Activated T-cell treated with anti-CD3 and anti-CD28 coated beads for 48 hours (primary cell): ENCODE measurements at places on chromosomes 3 and 15.

DNA sequence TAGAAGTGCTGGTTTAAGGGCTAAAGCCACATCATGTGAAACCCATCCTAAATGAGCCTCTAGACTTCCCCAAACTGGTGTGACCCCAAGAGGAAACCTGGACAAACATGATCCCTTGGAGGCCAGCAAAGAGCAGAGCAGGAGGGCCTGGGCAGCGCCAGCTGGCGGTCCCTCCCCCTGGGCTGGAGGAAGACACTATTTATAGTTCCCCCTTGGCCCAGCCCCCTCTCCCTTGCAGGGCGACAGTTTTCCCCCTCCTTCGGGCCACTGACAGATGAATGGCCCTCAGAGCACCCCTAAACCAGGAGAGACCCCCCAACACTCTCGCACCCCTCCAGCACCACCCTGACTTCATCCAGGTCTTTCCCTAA lies 2.9 kb downstream of the UCN2 start:
- no peak for DNase-seq

- no peak for DNase-seq
Observed at GRCh38 chr3:128182656-128183055, 29.4 kb downstream of the EEFSEC start.

DNA sequence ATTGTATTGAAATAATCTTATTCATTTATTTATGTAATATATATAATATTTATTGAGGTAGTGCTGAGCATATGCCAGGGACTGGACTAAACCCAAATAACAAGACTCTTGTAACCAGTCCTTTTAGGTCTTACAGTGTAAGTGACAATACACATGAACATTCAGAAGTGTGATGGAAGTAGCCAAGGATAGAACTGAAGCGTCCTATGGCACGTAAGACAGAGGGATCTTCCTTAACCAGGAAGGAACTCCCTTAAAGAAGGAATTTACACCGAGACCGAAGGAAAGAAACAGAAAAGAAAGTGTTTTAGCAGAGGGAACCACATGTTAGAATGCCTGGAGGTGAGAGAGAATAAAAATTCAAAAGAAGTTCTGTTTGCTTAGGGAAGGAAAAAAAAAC lies 23.6 kb upstream of the CLDN1 start:
- DNase-seq = no peak

DNA sequence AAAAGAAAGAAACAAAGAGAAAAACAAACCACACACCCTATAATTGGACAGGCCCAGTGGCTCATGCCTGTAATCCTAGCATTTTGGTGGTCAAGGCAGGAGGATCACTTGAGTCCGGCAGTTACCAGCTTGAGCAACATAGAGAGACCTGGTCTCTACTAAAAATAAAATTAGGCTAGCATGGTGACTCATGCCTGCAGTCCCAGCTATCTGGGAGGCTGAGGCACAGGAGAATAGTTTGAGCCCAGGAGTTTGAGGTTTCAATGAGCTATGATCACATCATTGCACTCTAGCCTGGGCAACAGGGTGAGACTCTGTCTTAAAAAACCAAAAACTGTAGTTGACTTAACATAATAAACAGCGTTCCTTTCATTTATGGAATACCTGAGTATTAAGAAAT lies 72.3 kb upstream of the ST3GAL6 start:
- no peak for DNase-seq

GRCh38 chr15:85462029-85462428 lies 81.6 kb downstream of the AKAP13 start:
- no peak for DNase-seq

DNA sequence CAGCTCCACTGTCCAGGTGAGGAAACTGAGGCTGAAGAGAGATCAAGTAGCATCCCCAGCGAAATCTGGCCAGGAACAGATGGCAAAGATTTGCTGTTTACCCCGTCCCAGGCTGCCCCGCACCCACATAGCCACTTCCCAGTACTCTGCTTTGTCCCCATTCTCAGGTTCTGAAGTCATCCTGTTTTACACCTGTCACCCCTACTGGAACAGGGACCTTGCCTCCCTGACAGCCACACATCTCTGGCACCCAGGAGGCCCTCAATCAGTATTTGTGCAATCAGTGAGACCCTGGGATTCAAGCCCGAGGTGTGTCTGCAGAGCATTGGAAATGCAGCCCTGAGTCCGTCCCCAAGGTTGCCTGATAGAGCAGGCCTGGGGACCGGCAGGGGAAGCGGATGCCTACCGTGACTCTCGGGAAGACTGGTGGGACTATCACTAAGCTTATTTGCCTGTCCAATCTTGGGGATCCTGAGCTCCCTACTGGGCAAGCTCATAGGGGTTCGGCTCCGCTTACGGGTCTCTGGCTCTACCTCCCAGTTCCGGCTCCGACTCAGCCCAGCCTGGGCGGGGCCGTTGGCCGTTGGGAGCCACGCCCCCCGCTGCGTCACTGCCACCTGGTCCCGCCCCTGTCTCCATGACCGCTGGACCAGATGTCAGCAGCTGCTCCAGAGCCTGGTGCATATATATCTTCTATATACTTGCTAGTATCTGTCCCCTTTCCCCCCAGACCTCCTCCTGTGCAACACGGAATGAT lies 17.5 kb upstream of the FANCD2 start:
- peak; percentile 76 for DNase-seq

GRCh38 chr15:101376615-101377395 lies 81.8 kb upstream of the SNRPA1 start:
- no peak for DNase-seq

GRCh38 chr3:156218353-156218744 lies 98.0 kb downstream of the KCNAB1 start:
- no peak for DNase-seq

GRCh38 chr3:187770224-187770623 lies 25.0 kb upstream of the BCL6 start:
- peak; percentile 15 for DNase-seq

DNA sequence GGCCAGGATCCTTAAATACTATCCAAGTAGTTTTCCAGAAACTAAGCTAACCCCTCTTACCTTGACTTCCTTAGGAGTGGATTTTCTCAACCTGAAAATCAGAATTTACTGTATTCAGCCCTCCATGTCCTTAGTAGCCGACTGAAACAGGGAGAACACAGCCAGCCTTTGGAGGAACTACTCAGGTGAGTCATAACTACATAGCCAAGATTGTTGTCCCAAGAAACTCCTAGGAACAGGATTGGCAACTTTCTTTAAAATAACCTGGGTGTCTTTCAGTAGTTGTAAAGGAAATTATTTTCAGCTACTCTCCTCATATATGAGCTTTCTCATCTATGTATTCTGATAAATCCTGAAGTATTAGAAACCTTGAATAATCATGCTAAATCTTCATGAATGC lies 22.3 kb downstream of the FANCD2OS start:
- no peak for DNase-seq

- no peak for DNase-seq
Observed at GRCh38 chr3:128307781-128308469, 154.6 kb downstream of the EEFSEC start.

DNA sequence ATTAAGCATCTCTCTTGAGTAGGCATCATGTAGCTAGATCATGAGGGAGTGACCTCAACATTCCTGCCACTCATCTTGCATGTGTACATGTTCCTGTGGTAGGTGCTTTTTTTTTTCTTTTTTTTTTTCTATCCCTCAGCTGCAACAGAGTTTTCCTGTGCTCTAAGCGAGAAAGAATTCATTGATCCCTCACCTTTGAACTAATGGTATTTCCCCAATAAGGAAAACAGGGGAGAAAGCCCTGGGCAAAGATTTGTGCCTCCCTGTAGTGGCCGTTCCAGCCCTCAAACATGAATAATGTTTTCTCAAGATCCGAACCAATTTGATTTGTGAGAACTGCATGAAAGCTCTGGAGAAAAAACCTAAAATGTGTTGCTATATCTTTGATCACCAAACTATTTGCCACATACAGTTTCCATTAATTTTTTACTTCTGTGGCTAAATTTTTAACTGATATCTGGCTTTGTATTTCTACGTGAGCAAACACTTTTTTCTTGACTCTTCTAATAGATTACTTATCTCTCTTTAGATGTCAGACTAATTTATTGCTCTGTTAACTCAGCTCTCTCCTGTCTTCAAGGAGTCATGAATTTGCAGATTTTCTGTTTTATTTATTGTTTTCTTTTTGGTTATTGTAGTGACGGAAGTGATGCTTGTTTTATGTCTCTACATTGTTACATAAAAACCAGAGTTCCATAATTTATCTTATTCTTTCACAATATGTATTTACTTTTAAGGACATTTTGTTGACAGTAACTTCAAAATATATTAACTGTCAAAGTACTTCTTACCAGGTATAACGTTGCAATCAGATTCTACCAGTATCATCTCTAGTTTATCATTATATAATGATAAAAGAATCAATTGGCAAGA lies 1396.5 kb downstream of the OTOL1 start:
- DNase-seq = no peak

- DNase-seq = no peak
Observed at GRCh38 chr3:22156868-22157267, 405.9 kb upstream of the ZNF385D start.

GRCh38 chr15:83846847-83847246 lies 192.9 kb downstream of the ADAMTSL3 start:
- no peak for DNase-seq

- DNase-seq = no peak
Observed at GRCh38 chr3:47227678-47228077, 54.9 kb downstream of the KIF9 start.

DNA sequence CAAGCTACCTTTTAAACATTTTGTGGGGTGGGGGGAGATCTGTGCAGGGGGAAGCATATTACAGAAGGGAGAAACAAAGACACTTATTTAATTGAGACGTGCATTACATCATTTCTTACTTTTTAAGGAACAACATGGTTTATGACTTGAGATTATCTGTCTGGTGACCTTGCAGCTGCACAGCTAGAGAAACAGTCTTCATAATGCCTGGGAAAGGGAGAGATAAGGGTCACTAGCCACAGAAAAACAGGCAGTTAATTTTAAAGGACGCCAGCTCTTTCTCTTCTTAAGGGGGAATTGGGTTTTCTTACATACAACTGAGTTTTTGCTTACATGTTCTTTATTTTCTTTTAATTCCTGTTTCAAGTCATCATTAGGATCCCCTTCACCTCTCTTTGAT lies 147.9 kb downstream of the SST start:
- DNase-seq = no peak

GRCh38 chr15:39922462-39923092 lies 2.5 kb upstream of the GPR176 start:
- no peak for DNase-seq

DNA sequence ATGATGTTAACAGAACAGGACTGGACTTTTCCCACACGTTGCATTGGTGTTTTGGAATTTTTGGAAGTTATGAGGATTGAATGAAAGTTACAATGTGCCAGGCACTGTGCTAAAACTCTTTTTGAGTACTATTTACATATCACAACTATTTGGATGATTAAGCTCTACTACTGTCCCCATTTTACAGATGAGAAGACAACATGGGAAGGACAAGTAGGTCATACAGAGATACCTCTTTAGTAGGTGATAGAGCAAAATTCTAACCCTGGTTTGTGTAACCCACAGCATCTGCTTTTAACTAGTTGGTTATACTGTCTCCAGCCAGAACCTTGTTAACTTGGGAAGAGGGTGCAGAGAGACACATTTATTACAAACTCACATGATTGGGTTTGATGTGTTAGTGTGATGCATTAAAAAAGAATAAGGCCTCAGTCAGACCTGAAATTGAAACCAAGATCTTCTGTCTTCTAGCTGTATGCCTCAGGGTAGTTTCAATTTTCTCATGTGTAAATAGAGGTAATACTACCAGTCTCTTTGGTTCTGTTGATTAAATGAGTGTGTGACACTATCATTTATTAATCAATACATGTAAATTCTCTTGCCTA lies 1.4 kb downstream of the NDUFB4 start:
- no peak for DNase-seq

- DNase-seq = no peak
Observed at GRCh38 chr15:41025393-41025792, 72.1 kb downstream of the CHAC1 start.

DNA sequence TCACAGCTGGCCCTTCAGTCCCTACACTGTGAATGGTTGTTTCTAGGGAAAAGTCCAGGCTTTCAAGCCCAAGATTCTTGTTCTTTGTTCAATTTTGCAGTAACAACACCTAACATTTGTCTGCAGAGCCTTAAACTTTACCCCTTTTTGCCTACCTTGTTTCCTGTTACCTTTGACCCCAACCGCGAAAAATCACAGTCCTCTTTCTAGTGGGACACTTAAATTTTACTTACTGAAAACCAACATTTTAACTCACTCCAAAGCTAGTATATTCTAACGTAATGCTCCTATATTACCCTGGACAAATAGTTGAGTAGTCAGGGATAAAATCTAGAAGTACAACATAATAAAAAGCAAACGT lies 649 bp upstream of the PIK3CB start:
- DNase-seq = no peak

DNA sequence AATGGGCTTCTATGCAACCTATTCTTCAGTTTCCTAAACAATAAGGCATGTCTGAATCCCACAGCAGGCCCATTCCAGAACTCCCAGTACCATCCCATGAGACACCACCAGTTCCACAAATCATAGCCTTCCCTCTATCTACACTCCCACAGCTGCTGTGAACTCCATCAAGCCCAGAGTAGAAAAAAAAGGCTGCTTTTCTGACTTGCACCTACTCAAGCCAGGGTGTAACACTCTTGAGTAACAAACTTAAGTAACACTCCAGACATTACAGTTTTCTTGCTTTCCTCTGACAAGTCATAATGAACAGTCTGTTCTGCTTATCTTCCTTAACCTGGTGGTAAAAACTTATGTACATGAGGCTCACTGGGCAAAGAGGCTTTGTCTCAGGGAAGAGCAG lies 283.1 kb downstream of the NFKBIZ start:
- no peak for DNase-seq

GRCh38 chr3:172161133-172161789 lies 121.9 kb downstream of the FNDC3B start:
- no peak for DNase-seq

GRCh38 chr3:123296836-123297626 lies 95.3 kb downstream of the SEC22A start:
- DNase-seq = no peak

DNA sequence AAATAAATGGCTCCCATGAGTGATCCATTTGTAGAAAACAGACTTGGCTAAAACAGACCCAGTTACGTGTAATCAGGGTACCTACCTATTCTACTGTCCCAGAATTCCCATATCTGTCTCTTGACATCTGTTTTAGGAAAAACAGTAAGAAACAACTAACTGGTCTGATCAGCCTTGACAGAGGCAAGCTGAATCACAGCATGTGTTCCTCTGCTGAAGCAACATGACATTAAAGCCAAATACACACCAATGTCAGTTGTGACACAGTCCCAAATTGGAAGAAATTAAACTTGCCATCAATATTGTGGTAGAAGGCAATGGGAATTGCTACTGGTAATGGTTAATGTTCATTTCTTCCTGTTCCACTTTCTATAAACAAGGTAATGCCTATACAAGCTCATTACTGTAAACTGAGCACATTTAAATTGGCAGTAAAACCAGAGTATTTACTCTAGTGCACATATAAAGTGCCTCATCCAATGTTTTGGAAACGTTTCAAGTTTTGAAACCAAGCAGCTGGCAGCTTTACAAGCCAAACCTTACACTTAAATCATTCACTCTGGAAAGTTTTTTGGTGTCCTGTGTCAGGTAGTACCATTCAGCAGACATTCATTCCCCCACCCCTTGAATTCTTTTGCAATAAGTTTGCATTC lies 27.0 kb downstream of the ALDH1A2 start:
- DNase-seq = no peak

- DNase-seq = no peak
Observed at GRCh38 chr3:148727231-148727630, 29.5 kb downstream of the AGTR1 start.
